ENCODE measurements at places on chromosomes 16 and 17.

- no peak for DNase-seq
Measured at GRCh38 chr17:1989135-1989534, 36.0 kb downstream of the RTN4RL1 start.

- no peak for DNase-seq
Measured at GRCh38 chr16:63943566-63943965, 1178.3 kb downstream of the CDH11 start.

- no peak for DNase-seq
Measured at GRCh38 chr16:78430281-78430680, 330.8 kb downstream of the WWOX start.

DNA sequence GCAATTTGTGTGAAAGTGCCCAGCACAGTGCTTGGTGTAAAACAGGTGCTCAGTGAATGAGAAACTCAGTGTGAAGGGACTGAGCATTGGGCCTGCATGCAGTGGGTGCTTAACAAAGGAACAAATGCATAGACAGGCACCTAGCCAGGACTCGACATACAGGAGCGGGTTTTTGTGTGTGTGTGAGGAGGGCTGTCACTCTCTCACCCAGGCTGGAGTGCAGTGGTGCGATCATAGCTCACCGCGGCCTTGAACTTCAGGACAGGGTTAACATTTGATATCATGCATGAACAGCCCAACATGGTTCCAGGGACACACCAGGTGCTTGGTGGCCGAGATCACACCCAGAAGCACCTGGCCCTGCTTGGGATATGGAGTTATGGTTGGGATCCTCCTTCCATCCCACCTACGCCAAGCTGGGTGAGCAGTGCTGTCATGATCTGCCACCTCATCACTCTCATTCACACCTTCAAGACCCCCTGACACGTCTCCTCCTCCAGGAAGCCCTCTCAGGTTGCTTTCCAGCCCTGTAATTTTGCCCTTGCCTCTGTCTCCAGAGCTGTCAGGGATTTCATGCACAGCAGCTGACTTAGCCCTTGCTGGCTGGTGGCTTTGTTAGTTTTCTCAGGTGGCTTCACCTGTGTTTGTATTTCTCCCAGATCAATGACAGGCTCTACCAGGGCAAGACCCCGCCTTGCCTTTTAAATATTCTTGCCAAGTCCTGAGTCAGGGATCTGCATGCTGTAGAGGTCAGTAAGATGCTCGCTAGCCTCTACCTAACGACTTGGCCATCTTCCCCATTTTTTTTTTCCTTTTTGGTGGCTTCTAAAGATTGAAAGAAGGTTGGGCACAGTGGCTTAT lies 66.4 kb downstream of the OR1D5 start:
- DNase-seq: no peak

- no peak for DNase-seq
Measured at GRCh38 chr16:63037761-63038396, 1001.6 kb upstream of the CDH8 start.

GRCh38 chr17:17935321-17936271 lies 36.6 kb downstream of the TOM1L2 start:
- DNase-seq: no peak

DNA sequence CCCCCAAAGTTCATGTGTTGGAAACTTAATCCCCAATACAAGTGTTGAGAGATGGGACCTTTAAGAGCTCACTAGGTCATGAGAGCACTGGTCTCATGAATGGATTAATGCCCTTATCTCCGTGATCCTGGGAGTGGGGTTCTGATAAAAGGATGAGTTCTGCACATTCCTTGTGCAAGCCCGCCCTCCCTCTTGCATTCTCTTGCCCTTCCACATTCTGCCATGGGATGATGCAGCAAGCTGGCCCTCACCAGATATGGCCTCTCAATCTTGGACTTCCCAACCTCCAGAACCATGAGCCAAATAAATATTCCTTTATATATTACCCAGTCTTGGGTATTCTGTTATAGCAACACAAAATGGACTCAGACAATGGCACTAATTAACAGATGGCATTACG lies 14.1 kb downstream of the GLG1 start:
- DNase-seq: no peak

DNA sequence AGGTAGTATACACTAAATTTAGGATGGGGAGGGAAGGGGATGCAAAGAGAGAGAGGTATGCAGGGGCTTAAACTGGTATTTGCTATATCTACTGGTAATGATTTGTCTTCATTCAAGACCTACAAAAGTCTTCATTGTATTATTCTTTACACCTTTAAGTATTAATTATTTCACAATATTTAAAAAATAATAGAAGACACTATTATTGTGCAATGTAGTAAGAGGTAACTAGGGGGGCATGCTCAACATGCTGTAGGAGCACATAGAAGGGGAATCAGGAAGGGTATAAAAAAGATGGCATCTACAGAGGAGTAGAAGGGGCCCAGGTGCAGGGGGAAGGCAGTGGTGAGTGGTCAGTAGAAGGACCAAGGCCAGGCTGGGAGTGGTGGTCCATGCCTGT lies 14.9 kb upstream of the CCR7 start:
- no peak for DNase-seq

GRCh38 chr17:5413682-5414081 lies 5.8 kb downstream of the NUP88 start:
- DNase-seq: no peak

DNA sequence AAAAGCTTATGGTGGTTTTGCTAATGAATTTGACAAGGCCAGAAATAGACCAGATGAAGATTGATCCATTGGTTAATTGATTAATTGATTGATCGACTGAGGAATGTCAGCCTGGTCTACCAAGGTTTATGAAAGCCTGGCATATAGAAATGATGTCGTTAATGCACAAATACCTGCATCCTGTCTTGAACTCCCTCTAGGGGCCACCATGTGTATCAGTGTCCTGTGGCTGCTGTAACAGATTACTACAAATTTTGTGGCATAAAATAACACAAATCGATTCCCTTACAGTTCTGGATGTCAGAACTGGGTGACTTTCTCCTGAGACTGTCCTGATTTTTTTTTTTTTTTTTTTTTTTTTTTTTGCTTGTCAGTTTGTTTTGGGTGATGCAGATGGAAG lies 553.2 kb downstream of the MAF start:
- peak; percentile 41 for DNase-seq

DNA sequence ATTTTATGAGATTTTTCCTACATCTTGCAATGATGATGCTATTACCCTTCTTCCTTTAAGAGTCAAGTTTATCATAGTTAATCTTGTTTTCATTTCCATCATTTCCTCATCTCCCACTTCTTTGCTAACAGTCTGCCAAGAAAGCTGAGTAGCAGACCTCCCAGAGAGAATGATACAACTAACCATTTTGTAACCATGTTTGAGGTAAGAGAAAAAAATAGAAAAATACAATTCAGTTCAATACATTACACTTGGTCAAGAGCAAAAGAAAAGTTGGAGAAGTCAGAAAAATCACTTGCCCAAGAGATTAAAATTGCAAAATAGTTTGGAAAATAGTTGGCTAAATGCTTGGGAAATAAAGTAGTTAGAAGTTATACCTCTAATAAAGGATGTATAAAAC lies 154.4 kb downstream of the ABCA8 start:
- no peak for DNase-seq

DNA sequence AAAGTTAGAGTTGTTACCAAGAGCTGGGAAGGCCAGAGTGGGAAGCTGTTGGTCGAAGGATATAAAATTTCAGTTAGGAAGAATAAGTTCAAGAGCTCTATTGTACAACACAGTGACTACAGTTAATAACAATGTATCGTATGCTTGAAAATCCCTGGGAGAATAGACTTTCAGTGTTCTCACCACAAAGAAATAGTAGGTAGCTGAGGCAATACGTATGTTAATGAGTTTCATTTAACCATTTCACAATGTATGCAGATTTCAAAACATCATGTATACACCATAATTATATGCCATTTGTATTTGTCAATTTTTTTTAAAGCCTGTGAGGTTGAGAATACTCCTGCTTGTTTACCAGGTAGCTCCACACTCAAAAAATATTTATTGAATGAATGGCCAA lies 41.5 kb upstream of the MYOCD start:
- no peak for DNase-seq

GRCh38 chr17:19274893-19275292 lies 37.7 kb downstream of the EPN2 start:
- no peak for DNase-seq

DNA sequence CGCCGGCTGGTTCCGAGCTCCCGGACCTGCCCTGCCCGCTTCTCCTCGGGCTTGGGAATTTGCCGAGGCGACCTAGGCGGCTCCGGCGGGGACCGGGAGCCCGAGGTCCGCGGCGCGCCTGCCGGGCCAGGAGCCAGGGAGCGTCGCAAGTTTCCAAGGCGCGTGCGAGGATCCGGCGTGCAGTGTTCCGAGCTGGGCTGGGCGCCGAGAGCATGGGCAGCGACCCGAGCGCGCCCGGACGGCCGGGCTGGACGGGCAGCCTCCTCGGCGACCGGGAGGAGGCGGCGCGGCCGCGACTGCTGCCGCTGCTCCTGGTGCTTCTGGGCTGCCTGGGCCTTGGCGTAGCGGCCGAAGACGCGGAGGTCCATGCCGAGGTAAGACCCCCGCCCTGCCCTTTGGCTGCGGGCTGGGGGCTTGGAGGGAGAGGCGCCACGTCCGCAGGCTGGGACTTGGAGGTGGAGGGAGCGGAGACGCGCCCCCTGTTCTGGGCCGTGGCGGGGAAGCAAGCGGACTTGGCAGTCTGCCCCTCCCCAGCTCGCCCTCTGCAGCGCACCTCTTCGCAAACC lies 668 bp downstream of the MMP15 start:
- no peak for DNase-seq

- no peak for DNase-seq
Measured at GRCh38 chr17:47427985-47428384, 102.9 kb upstream of the NPEPPS start.

DNA sequence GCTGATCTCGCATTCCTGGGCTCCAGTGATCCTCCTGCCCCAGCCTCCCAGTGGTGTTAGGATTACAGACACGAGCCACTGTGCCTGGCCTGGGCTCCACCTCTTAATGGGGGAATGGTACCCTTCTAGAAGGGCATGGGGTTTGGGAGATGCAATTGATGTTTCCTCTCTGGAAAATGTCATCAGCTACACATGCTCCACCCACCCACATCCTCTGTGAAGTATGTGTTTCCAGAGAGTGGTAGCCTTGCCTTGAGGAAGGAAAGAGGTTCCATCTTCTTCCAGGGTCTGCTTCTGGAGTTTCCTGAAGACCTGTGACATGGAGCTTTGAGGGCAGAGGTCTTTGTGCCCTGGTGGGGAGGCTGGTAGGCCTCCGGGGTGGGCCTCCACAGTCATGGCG lies 45.2 kb upstream of the GSE1 start:
- DNase-seq: no peak

- DNase-seq: peak; percentile 49
Measured at GRCh38 chr17:35286120-35286781, 43.4 kb downstream of the SLFN5 start.

- DNase-seq: no peak
Measured at GRCh38 chr17:66967837-66968543, 3.5 kb downstream of the CACNG4 start.

GRCh38 chr16:67100569-67101310 lies 9.0 kb upstream of the PHAF1 start:
- peak; percentile 55 for DNase-seq

GRCh38 chr16:11117576-11118211 lies 138.3 kb downstream of the SOCS1 start:
- DNase-seq: no peak

DNA sequence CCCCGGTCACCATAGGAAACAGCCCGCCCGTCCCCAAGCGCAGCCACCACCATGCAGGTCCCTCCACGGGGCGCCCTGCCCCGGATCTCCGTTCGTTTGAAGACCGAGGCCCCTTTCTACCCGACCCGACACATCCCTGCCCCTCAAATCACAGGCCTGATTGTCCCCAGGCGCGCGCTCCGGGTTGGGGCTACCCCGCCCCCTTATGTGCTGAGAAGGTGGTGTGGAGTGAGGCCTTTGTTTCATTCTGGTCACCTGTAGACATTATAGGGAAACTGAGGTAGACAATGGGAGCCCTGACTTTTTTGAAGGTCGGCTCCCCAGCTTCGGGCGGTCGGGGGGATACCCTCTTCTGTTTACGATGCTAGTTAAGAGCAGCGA lies 763 bp upstream of the ACTG1 start:
- peak; percentile 63 for DNase-seq

- no peak for DNase-seq
Measured at GRCh38 chr17:79984877-79985276, 50.8 kb downstream of the TBC1D16 start.

DNA sequence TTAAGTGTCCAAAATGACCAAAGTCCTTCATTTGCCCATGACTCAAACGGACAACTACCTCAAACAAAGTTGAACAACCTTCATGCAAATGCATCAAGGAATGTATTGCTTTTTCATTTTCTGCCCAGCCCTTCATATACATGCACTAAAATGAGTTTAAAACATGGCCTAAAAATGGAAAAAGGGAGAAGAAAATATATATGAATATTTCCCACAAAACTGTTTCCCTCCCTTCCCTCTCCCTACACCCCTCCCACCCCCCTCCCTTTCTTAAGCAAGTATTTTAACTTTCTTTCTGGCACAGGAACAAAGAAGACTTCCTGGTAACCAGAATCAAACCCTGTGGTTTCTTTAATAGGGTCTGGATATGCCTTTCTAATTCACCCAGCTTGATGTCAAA lies 5.5 kb upstream of the FBXL20 start:
- DNase-seq: no peak

DNA sequence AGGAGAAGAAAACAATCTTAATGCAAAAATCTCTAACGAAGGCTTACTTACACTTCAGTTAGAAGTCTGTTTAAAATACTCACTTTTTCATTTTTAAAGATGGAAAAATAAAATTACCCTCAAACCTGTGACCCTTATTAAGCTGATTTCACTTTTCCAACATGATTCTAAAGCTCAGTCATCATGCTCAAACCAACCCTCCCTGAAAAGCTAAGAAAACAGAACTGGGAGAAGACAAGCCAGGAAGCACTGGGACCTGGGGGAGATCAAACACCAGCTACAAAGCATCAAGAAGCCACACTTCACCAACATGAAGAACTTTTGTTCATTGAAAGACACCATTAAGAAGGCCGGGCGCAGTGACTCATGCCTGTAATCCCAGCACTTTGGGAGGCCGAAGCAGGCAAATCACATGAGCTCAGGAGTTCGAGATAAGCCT lies 88.8 kb downstream of the LITAF start:
- DNase-seq: no peak

DNA sequence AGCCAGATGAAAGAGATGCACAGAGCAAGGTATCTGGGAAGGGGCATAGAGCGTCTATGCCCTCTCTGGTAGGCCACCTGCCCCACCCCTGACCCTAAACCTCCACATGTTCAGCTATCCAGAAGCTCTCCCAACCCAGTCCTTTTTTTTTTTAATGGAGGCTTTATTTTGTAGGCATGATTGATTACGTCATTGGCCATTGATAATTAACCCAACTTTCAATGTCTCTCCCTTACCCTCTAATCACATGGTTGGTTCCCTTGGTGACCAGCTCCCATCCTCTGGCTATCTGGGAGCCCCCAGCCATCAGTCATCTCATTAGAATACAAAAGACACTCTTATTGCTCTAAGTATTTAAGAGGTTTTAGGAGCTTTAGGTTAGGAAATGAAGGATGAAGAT lies 14.3 kb upstream of the CES5A start:
- DNase-seq: no peak
